GM19239 (cell line): ENCODE measurements at places on chromosomes 4 and X.

DNA sequence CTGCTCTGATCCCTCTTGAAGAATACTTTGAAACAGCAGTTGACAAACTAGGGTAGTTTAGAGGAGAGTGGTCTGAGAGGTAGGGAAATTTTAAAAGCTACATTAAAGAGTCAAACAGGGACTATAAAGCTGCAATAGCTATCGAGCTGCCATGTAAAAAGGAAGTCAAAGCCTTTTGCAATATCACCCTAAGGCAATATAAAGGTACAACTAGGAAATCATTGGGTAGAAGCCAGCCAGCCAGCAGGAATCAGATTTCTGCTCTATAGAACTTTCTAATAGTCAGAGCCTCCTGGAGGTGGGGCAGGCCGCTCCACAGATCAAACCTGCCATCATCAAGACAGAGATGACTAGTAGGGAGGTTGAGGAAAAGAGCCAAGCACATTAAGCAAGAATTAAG lies 15.2 kb upstream of the PHOX2B start:
- no peak for DNase-seq

- DNase-seq: no peak
These were observed 75.9 kb upstream of the RPL34 start for GRCh38 chr4:108544481-108544880.

- no peak for DNase-seq
These were observed 38.3 kb downstream of the RAPGEF2 start for GRCh38 chr4:159141193-159141592.

GRCh38 chrX:4850312-4850711 lies 1136.9 kb upstream of the PRKX start:
- no peak for DNase-seq

- no peak for DNase-seq
These were observed 1.2 kb upstream of the PDZD4 start for GRCh38 chrX:153831429-153832150.

GRCh38 chr4:123418351-123418931 lies 21.8 kb downstream of the SPRY1 start:
- DNase-seq: no peak

- DNase-seq: no peak
These were observed 10.1 kb downstream of the BCOR start for GRCh38 chrX:40087425-40088298.

GRCh38 chrX:123803331-123803983 lies 56.4 kb upstream of the XIAP start:
- peak; percentile 9 for DNase-seq

DNA sequence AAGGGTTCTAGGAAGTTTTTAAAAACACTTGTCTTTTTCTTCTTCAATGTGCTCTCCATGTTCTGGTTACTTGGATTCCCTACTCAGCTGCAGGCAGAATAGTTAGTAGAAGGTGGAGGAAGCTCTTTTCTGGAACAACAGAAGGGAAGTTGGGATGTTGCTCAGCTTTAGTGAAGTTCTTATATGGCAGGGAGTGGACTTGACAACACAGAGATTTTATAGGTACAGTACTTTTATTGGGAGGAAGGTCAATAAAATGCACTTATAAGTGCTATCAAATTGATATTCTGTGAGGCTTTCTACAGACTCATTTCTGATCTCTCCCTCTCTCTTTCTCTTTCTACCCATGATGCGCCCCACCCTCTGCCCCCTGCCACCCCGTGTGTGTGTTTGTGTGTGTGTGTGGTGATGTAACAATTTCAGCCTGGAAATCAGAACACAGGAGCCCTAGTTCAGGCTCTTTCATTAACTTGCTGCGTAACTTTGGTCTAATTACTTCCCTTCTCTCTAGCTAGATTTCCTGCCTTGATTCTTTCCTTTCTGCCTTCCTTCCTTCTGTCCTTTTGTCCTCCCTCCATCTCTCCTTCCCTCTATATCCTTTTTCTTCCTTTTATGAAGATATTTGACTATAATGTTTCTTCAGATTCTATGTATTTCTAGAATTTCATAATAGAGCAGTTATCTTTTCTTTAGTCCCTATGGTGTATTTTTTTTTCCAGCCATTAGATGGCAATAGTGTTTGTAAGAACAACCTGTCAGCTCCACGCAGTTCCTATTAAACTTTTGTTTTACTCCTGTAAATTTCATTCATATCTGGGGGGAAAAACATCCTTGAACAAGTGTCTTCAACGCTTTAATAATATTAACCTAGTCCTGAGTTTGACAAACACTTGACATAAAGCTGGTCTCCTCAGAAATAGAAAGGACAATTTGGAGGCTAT lies 37.1 kb downstream of the HEPH start:
- no peak for DNase-seq

- no peak for DNase-seq
These were observed 89.5 kb downstream of the TASL start for GRCh38 chrX:30488092-30488491.

DNA sequence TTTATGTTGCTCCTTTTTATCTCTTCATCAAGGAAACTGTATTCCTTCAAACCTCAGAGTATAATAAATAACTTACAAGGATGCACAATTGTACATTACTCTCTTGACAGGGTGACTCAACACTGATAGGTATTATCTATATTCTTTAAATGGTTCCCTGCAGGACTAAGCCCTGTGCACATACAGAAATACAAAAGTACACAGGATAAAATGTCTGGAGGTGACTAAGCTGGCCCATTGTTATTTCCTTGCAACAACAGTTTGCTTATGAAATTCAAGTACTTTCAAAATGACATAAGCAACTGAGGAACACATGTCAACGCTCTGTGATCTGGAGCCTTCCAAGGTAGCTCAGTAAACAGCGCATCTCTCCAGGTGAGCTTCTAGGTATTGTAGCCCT lies 83.8 kb upstream of the RPL34 start:
- no peak for DNase-seq

DNA sequence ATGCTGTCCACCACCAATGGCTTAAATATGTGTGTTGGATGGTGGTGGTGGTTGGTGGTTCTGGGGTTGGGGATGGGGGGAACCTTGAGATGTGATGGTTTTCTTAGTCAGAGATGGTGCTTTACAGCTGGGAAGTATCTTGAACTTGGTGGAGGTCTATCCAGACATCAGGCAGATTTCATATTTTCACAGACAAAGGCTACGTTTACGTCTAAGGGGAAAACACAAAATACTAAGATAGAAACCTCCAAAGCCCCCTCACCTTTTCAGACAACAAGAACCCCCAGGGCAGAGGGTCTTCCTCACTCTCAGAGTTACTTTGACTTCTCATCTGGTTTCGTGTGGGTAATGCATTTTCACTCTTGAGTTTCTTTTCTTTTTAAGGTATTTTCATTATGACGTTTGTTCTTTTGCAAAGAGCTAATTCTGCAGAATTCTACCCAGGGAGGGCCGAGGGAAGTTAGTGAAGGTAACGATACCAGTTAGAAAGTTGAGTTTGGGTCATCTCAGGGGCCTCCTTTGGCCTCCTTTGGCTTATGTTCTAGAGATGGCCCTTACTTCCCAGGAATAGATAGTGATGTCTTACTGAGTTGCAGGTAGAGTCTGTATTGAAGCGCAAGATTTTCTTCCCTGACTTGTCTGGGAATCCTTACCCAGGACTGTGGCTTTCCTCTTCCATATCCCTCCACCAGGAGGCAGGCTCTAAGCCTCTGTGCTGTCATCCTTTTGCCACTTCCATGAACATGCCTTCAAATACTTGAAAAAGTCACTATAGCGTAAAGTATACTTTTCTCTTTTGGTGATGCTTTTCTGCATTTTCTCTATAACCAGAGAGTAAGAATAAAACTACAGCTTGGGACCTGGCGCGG lies 31.9 kb downstream of the RHOH start:
- DNase-seq: no peak

DNA sequence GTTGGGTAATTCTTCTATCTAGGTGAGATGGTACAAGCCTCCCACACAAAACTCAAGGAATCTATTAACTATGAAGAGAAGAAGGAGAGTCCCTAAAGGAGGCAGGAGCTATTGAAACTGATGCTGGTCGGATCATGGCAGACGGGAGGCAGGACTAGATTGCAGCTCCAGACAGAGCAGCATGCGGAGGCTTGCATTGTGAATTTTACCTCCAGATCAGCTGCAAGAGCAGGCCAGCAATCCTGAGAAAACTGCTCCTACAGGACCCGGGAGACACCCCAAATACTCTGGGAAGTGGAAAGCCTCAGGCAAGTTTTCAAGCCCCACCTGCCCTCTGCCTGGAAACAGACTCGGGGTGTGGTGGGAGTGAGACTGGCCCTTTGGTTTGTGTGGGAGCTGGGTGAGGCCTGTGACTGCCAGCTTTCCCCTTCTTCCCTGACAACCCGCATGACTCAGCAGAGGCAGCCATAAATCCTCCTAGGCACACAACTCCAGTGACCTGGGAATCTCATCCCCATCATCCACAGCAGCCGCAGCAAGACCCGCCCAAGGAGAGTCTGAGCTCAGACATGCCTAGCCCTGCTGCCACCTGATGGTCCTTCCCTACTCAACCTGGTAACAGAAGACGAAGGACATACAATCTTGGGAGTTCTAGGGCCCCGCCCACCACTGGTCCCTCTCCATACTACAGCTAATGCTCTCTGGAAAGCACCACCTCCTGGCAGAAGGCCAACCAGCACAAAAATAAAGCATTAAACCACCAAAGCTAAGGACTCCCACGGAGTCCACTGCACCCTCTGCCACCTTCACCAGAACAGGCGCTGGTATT lies 30.9 kb downstream of the GATB start:
- no peak for DNase-seq

DNA sequence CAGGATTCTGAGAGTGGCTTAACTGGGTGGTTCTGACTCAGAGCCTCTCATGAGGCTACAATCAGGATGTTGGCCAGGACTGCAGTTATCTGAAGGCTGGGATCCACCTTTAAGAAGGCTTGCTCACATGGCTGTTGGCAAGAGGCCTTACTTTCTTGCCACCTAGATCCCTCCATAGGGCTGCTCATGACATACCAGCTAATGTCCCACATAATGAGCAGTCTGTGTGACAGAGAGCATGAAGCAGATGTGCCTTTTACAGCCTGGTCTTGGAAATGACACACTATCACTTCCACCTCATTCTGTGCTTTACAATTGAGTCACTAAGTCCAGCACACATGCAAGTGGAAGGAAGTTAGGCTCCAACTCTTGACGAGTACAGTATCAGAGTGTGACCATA lies 4.3 kb upstream of the RBM3 start:
- no peak for DNase-seq

- DNase-seq: no peak
These were observed 173.4 kb downstream of the PAPSS1 start for GRCh38 chr4:107546638-107547037.

DNA sequence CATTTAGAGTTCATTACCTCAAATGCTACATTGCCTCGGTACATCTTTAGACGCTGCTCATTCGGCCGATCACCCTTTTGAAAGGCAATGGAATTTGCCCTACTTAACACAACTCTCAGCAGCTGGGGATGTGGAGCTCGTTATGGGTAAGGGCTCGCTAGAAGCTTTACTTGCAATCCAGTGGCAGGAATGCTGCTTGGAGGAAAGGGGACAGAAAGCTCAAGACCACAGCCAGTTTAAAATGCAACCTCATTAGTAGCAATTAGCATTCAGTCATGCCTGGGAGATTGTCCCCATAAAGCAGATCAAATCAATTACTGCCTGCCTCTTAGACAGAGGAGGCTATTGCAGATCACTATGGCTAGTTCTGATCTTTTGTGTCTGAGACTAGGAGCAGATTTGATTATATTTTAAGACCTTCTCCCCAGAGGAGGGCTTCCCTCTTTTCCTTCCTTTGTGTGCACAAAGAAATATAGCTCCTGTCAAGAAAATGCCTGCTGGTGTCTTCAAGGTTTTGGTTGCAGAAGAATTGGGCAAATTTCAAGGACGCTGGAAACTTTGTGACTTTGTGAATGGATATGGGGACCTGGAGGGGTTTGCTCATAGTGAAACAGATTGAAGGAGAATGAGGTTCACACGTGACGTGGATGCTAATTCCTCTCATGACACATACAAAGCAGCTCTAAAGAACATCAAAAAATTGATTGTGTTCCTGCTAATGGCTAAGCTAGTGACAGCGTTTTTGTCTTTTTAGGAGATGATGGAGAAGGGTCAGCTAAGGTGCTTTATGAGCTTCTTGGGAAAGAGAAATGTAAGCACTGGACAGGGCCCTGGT lies 237.5 kb upstream of the GLRA2 start:
- no peak for DNase-seq

- DNase-seq: no peak
These were observed 38.9 kb downstream of the CCNQ start for GRCh38 chrX:153560000-153560399.

DNA sequence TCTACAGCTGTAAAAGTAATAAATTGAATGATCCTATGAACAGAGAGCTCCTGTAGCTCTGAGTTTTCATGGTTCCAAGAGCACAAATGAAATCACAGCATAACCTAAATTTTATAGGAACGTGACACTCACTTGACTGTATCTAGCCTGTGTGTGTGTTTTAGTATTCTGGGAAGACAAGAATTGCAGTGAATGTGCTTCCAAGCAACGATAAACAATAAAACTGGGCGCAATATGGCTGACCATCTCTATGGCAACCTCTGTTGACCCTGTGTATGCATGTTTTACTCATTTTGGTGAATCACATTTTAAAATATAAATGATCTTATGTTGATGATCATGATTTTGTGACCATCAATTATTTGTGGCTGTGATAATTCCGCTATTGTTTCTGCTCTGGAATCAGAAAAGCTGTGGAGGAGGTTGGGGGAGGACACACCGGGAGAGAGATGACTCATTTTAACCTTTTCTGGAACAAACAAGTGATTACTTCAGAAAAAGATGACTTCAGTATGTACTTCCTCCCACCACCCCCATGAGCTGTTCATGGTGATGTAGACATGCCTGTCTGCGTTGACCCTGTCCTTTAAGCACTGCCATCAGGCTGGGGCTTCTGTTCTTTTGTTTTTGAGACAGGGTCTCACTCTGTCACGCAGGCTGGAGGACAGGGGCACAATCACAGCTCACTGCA lies 31.8 kb downstream of the USP11 start:
- no peak for DNase-seq

DNA sequence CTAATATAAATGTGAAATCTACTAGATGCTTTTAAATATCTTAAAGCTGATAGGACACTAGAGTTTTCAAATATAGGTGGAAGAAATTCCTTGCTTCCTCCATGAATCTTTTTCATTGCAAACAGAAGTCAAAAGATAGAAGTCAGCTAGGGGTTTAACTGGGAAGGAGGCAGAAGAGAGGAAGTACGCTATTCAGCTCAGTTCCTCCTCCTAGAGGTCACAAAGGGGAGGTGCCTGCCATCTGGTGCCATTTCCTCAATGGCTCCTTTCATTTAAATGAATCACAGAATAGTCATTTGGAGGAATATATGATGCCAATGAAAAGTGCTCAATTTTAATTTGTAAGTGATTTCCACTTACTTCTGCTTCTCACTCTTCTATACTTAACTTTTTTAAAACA lies 8.5 kb downstream of the COL25A1 start:
- no peak for DNase-seq
